Activated T-cell treated with anti-CD3 and anti-CD28 coated beads for 4 hours (primary cell): ENCODE measurements at places on chromosomes 3 and 15.
A peak's percentile ranks its signal among the peaks of the same experiment; 100 is the strongest.

DNA sequence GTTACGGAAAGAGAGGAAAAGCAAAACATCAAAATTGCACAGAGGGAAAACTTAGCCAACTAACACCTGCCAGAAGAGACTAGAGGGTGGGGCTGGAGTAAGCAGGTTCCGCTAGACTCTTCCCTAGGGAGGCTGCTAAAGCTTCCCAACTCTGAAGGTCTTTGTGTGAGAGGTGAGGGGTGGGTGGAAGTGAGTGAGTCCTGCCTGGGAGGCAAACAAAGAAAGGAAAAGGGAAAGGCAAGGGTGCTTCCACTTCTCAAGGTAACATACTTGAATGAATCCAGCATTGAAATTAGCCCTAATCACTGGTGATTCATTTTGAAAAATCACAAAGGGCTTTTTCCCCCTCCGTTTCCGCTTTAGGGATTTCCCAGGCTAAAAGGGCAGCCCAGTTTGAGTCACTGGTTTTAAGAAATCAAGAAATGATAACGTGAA is 220.5 kb upstream of the ADAMTS9 start:
- no peak for DNase-seq

DNA sequence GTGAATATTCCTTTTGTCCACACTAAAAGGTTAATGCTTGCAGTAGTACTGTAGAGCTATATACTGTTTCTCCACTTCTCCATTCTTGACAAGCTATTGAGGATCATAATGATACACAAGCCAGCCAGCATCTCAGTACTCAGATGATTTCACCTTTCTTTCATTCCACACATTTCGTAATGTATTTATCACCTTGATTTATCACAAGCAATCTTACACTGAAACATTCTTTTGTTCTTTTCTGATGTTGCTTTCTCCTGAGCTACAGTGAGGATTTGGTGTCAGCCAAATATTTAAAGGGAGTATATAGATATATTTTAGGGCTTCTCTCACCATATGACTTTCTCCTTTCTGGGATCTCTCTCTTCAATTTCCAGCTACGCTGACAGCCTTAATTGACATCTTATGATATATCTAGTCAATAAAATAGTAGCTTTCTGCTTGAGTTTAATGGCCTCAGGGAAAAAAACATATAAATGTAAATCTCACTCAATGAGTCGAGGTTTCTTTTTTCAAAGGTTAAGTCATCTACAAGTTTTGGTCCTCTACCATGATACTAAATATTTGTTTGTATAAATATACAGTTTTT is 1327.0 kb downstream of the NSUN3 start:
- no peak for DNase-seq

GRCh38 chr15:71212146-71212545 is 96.9 kb downstream of the THSD4 start:
- no peak for DNase-seq

DNA sequence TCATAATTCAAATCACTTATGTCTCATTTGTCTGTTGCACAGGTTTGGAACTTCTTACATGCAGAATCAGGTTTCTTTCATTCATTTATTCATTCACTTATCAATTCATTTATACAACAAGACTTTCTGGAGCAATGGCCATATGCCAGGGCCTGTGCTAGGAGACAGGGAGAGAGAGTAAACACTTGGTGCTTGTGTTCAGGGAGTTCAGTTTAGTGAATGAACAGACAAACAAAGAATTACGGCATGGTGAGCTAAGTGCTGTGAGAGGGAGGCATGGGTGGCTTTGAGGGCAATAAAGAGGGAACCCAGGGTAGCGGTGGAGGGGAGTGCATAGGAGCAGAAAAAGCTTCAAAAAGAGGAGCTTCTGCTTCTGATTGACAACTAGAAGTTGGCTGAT is 8.5 kb upstream of the IREB2 start:
- DNase-seq, result no peak

GRCh38 chr3:43426388-43426787 is 140.0 kb downstream of the SNRK start:
- DNase-seq, result no peak

GRCh38 chr3:115108614-115109013 is 38.5 kb downstream of the ZBTB20 start:
- DNase-seq, result no peak

GRCh38 chr3:177973241-177973840 is 562.9 kb upstream of the KCNMB2 start:
- DNase-seq, result no peak

DNA sequence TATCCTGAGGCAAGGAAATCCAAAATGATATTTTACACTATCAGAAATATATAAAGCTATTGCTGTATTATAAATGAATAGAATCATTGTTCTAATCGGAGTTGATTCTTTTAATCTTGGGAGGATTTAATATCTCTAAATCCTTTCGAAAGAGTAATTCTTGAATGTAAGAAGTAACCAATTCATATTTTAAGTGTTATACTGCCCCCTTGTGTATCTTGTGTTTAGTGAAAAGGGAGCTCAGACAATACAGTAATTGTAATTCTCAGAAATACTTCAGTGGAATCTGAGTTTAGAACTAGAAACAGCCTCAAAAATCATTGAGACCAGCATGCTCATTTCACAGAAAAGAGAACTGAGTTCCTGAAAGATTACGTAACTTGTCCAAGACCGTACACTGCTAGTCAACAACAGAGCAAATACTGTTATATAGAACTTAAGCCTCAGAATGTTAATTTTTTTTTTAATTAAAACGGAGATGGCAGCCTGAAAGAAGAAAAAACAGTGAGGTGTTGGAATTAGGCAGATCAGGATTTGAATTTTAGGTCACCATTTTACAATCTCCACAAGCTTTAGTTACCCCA is 42.9 kb downstream of the PLCH1 start:
- no peak for DNase-seq

- DNase-seq, result no peak
Measured at GRCh38 chr3:139308560-139308959, 35.3 kb upstream of the MRPS22 start.

DNA sequence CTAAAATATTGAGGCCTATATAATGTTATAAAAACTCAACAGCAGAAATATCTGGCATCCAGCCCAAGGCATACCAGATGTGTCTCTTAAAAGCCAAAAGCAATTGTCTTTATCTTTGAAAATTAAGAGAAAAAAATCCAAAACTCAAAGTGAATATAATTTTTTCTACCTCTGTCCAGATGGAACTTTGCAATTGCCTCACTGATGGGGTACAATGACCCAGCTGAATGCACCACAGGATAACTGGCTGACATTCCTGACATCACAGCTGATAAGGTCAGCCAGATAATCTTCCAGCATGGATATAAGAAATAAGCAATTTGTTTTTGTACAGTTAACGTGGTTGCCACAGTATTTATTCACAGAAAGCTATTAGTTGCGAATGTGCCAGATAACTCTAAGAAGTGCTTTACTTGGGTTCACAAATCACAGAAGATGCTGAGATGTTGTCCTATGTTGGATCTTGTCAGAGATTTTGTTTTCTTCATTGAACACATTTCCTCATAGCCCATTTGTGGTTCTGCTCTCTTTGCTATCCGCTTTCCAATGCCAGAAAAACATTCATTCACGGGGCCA is 566.9 kb upstream of the CCDC54 start:
- DNase-seq, result no peak

DNA sequence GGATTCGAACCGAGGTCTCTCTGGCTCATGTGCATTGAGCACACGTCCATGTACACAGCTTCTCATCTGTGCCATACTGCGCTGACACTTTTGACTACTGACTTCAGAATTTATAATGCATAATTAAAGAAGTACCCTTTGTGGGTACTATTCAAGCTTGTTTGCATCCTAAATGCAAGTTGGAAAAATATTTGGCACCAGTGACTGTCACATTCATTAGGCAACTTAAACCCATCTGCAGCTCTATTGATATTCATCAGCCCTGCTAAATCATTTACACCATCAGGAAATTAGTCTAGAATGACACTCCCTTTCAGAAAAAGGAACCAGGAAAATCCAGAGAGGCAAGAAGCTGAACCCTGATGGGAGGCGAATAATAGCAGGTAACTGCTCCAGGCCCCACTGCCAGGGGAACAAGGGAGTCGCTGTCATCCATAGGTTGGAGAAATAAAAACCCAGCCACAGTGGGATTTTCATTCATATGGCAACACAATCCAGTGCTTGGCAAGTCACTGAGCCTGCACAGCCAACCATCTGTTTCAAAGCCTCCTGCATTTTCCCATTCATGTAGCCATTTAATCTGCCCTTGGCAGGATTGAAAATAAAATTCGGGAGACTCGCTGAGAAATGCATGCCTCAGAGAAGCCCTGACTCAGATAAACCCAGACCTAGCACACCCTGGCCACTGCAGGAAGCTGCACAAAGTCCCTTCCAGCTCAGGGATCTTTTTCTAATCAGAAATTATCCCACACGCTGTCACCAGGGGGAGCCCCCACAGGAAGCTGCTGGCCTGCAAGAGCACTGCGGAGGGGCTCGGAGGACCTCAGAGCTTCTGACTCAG is 103.0 kb upstream of the VEPH1 start:
- peak; percentile 40 for DNase-seq

DNA sequence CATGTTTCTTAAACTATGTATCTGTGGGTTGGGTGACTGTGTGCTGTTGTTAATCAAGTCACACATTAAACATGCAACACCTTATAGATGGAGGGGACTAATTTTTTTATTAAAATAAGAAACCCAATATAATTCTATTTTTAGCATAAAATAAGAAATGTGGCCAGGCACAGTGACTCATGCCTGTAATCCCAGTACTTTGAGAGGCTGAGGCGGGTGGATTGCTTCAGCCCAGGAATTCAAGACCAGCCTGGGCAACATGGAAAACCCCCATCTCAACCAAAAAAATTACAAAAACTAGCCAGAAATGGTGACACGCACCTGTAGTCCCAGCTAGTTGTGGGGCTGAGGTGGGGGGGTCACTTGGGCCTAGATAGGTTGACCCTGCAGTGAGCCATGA is 1021.0 kb downstream of the EPHA3 start:
- no peak for DNase-seq

DNA sequence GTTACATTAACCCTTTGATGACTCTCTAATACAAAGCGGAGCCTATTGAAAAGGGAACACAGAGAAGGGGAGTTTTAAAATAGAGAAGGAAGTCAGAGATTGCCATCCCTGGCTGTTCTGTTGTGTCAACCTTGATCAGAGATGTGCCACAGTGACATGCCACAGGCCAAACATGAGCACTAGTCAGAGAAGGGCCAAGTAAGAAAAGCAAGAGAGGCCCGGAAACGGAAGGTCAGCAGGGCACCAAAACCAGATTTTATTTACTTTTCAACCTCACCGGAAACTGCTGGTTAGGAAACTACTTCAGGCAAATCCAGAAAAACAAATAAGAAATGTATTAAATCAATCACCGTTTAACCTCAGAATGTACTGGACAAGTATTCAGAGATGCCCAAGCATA is 171.8 kb downstream of the ALCAM start:
- DNase-seq, result no peak

DNA sequence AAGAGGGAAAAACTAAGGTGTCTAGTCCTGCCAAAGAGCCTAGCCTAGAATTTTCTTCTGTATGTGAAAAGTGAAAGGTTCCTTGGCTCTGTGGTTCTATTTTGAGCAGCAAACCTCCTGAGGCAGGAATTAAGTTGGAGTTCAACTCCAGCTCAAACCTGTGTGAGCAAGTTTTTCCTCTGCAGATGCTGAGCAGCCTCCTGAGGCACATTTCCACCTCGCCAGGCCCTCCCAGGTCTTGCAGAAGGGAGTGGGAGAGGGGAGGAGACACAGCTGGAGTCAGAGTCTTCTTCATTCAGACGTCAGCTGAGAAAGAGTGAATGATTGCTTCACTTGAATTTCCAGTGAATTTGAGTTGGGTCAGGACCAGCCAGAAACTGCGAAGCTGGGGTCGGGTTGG is 69.5 kb upstream of the ETV5 start:
- no peak for DNase-seq

- DNase-seq, result no peak
Measured at GRCh38 chr15:62392376-62392775, 227.3 kb upstream of the C2CD4B start.

GRCh38 chr3:58005669-58006068 is 2.6 kb upstream of the FLNB start:
- DNase-seq, result no peak

- no peak for DNase-seq
Measured at GRCh38 chr3:113285226-113285625, 73.9 kb downstream of the BOC start.

- no peak for DNase-seq
Measured at GRCh38 chr3:46984591-46985459, 5.4 kb downstream of the NBEAL2 start.

DNA sequence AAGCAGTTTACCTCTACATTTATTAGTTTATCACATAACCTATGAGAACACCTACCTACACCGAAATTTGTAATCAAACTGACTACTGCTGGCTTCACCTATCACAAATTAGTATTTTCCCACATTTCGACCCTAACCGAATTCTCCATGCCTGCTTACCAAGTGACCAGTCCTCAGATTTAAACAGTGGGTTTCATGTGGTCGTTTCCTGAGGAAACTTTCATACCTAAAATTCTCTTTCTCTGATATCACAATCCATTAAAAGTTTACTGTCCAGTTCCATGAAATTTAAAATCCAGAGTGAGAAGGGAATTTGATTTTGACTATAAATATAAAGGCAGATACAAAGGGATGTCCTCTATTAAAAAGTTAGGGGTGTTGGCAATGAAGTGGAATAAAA is 1.9 kb downstream of the PLOD2 start:
- DNase-seq, result no peak

DNA sequence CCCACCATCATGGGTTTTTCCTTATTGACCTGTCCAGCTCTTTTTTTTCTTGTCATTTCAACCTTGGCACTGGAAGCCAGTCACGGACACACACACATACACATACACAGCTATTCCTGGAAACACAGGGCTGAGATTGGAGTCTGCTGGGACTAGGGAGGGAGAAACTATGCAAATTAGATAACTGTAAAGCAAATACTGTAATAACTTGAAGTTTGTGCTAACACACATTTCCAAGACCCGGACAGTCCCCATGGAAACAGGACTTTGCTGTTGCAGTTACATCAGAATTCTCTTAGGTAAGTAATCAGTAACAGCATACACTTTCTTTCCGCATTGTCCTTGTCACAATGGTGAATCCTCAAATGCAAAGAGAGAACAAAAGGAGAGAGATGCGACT is 304.4 kb downstream of the KBTBD8 start:
- no peak for DNase-seq

- DNase-seq, result no peak
Measured at GRCh38 chr3:150147776-150148175, 177.1 kb upstream of the PFN2 start.
